Non-pigmented ciliary epithelial cell (primary cell): ENCODE measurements at places on chromosomes 2 and 18.

- DNase-seq = no peak
These were observed 104.6 kb downstream of the RTN4 start for GRCh38 chr2:54945391-54946219.

- no peak for DNase-seq
These were observed 95.3 kb downstream of the MREG start for GRCh38 chr2:215917953-215918620.

GRCh38 chr2:201116115-201116958 lies at the start of gene CFLAR:
TSS of gene CFLAR (plus strand) at chr2:201116164. CDS start at chr2:201129866, 13,702 bp downstream.
- no peak for DNase-seq

DNA sequence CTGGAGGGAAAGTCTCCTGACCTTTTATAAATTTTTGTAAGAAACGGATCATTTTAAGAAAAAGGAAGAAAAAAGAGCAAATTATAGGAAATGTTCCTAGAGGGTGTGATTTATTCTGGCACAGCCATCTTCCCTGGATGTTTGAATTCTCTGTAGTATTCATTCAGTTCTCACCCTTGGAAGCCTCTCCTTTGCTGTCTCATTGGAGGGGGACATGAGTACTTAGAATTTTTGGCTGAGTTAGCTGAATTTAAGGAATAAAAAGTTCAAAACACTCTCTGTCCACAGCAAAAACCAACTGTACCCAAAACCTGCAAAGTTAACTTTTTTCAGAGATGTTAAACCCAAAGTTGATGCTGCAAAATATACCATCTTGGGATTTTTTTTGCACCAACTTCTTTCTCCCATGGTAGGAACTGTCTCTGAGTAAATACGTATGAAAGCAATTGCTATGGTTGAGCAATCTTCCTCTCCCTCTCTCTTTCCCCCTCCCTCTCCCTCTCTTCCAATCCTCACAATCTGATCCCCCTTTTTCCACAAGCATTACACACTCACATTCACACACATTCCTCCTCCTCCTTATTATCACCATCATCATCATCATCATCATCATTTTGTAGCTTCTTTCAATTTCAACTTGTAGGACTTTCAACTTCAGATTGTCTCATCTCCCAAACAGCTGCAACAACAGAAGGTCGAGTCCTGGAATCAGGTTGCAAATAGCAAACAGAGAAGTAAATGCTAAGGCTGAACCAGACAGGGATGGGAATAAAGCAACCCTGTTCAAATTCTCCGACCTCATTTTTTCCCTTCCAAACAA lies 183.7 kb downstream of the GFPT1 start:
- DNase-seq = no peak

DNA sequence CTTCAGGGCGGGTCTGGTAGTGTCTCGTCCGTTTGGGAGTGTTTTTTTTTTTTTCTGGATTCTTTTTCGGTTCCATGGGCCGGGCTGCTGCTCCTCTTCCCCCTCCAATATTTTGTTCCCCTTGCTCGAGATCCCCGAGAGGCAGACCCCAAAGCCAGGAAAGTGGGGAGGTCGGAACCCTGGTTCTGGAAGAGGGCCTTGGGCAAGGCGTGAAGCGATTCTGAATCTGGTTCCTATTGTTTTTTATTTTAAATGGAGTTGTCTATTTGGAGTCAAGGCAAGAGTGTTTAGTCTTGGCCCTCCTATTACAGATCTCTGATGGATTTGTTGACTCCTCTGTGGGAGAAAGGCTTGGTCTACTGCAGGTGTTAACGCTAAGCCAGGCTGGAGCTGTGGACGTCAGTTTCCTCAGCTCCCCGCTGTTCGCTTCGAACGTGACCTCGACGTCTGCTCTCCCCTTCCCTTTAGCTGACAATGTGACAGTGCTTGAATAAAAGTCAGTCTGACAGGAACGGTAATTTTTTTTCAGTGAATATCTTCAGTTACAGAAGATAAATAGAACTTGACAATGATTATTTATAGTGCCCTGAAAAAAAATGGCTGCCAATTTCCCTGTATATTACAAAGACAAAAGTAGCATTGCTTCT lies 683 bp upstream of the DNAJC27 start:
- DNase-seq = no peak

DNA sequence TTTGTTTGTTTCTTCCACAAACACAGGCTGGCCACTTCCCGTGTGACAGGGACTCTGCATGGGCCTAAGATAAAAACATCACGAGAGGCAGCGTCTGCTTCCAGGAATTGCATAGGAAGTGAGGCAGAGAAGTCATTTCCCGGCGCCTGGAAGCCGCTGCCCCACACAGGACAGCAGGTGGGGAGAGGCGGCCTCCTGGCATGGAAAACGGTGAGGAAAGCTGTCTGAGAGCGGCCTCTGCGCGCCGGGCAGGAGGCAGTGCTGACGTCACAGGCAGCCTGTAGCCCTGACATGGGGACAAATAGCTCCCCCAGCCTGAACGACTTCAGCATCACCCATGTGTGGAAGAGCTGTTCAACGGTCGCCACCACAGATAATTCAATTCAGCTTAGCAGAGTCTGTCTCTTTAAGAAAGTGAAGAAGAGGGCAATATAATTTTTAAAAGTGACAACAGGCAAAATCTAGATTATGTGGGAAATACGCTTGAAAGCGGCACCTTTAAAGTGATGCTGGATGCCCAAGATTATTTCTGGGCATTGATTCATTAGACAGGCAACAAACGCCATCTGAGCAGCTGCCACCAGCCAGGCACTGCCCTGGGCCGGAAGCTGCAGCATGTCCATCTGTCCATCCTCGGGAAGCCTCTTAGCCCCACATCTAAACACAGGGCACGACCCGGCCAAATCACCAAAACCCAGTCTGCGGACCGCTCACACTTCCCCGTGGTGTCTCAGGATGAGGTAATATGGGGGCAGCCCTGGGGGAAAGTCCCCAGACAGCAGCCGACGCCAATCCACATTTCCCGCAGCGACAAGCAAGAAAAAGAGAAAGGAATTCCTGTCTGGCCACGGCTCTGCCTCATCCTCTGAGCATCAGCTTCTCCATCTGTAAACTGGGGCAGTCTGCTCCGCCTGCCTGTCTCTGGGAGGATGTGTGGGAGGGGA lies 138.9 kb downstream of the PXDN start:
- DNase-seq = no peak

DNA sequence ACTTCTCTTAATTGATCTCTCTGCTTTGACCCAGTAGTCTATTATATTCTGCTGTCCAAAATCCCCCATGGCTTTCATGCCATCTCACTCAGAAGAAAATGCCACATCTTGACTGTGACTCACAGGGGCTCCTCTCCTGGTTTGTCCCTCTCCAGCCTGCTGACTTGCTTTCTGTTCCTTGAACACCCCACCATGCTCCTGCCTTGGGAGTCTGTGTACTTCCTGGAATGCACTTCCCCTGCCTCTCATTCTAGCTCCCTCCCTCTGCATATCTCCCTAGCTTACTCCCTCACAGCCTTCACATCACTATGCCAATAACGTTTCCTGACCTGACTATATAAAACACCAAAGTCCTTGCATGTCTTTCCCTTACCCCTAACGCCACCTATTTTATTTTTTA lies 167.2 kb downstream of the TRIB2 start:
- no peak for DNase-seq

DNA sequence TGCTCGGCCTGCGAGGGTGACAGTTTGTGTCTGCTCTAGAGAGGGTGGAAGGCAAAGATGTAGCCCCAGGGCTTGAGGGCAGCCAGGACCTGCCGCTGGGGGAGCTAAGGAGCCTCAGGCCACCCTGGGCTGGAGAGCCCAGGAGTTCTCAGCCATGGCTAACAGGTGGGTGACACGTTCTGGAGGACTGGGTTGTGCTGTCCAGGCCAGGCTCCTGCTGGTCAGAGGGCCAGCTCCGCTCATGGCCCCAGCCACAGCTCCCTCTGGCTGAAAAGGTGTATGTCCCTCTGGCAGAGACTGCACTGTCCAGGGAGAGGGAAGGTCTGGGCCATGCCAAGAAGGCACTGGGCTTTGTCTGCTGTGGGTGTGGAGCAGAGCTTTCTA lies 19.2 kb downstream of the TMEM185B start:
- no peak for DNase-seq

DNA sequence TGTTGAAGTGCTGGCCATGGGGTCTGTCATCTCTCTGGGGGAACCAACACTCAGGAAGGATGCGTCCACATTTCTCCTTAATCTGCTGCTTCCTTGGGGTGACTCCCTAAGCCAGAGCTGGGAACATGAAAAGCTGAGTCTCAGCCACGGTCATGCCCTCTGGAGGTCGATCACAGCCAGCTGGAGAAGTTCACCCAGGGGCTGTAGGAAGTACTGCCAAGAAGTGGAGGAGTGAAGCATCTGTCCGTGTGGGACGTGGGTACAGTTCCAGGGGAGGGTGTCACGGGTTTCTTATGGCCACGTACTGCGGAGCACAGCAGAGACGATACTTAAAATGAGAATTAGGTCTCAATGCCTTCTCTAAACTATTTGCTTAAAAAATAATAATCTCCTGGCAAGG lies 42.4 kb upstream of the IGFBP2 start:
- no peak for DNase-seq

GRCh38 chr2:135664623-135665068 lies 77.0 kb upstream of the UBXN4 start:
- no peak for DNase-seq

- no peak for DNase-seq
These were observed 53.2 kb downstream of the ADCYAP1 start for GRCh38 chr18:957829-958228.
